ENCODE measurements at places on chromosomes 2 and 18.

DNA sequence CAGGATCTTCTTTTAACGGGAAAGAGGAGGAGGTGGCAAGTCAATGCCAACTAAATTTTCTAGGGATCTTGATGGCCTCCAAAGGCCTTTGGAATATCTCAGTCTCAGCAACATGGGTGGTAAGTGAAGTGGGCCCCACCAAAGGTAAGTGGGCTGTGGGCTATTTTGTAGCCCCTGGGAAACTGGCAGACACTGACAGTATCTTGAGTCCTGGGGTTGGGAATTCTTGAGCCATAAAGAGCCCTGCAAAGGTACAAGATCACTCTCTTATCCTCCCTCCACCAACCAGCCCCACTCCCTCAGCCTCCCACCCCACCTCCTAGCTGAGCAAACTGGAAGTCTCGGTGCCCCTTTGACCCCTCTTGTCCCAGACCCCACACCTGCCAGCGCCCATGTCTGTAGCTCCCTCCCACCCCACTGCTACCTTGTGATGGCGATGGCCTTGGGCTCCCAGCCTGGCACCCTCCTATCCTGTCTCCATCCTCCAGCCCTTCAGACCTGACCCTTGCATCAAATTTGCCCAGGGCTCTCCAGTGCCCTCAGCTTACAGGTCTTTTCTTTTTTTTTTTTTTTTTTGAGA is 8.5 kb downstream of the ATP6V1B1 start:
- DNase-seq = no peak

DNA sequence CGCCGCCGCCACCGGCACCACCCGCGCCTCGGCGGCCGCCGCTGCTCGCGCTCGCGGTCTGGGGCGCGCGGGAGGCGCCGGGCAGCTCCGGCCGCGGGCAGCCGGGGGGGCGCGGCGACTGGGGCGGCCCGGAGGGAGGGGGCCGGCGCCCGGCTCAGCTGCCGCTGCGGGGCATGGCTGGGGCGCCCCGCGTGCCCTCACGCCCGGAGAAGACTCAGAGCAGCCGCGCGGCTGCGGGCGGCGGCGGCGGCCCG is 295 bp downstream of the GAREM1 start:
- no peak for DNase-seq

- DNase-seq = peak; percentile 66
Observed at GRCh38 chr2:119218478-119219064, 5.1 kb upstream of the STEAP3 start.

DNA sequence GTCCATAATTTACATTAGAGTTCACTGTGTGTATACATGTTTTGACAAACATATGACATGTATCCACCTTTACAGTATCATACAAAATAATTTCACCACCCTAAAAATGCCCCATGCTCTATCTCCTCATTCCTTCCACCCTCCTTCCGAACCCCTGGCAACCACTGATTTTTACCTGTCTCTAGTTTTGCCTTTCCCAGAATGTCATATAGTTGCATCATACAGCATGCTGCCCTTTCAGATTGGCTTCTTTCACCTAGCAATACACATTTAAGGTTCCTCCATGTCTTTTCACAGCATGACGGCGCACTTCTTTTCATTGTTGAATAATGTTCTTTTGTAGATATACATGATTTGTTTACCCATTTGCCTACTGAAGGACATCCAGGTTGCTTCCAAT is 10.4 kb downstream of the LRPPRC start:
- no peak for DNase-seq

- no peak for DNase-seq
Observed at GRCh38 chr2:35873921-35874320, 481.7 kb upstream of the CRIM1 start.

GRCh38 chr18:9319333-9319732 is 15.2 kb upstream of the TWSG1 start:
- no peak for DNase-seq

DNA sequence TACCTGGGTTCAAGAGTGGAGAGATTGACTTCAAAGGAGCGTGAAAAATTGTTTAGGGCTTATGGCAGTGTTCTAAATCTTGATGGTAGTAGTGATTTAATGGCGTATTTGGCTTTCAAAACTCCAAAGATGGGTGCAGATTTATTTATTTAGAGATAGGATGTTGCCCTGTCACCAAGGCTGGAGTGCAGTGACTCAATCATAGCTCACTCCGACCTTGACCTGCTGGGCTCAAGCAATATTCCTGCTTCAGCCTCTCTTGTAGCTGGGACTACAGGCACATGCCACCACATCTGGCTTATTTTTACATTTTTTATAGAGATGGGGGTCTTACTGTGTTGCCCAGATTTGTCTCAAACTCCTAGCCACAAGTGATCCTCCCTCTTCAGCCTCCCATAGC is 52.5 kb downstream of the FAM117B start:
- no peak for DNase-seq

- DNase-seq = no peak
Observed at GRCh38 chr18:77127769-77128671, 4.6 kb downstream of the MBP start.

DNA sequence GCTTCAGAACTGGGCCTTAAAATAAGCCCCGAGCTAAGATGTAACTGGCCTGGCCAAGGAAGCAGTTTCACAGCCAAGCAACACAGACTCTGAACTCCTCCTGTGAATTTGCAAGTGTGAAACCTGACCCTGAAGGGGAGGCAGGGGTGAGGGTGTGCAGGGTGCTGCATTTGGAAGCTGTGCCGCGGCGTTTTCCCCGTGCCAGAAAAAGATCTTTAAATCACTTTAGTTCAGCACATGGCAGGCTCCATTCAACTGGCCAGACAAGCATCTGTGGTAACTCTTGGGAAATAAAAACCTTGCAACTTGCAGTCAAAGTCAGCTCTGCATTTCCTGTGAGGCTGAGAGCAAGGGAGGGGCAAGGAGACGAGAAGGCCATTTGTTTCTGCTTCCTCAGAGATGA is 209.3 kb upstream of the SOX11 start:
- no peak for DNase-seq

DNA sequence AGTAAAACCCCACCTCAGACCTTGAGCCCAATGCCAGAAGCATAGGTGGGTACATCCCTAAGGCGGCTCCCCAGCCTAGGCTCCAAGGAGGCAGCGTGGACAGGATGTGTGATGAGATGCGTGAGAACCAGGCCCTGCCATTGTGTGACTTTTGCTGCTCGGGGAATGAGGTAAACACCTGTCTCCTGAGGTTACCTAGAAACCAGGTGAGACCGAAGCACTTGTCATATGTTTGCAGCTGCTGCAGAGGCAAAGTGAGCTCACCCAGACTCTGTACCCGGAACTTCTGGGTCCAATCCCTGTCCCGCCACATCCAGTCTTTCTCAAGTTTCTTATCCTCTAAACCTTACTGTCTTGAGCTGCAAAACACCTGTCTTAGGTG is 3.4 kb downstream of the FBLN7 start:
- DNase-seq = peak; percentile 19

DNA sequence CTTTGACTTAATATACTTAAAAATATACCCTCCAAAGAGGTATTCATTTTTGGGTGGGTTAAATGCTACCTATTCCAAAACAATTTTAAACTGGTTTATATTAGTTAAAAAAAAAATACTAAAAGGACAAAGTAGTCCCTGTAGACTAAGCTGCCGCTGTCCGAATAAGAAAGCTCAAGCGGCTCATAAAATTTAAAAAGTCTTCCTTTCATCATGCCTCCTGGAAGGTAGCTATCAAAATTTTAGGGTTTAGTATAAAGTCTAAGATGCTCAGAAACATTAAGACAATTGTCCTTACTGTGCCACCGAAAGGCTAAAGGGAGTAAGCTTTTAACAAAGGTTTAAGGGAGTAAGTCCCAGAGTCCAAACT is 440 bp upstream of the UGGT1 start:
- no peak for DNase-seq

- no peak for DNase-seq
Observed at GRCh38 chr2:78035804-78036203, 513.6 kb upstream of the LRRTM4 start.

- no peak for DNase-seq
Observed at GRCh38 chr2:238525990-238526389, 99.3 kb downstream of the ASB1 start.

DNA sequence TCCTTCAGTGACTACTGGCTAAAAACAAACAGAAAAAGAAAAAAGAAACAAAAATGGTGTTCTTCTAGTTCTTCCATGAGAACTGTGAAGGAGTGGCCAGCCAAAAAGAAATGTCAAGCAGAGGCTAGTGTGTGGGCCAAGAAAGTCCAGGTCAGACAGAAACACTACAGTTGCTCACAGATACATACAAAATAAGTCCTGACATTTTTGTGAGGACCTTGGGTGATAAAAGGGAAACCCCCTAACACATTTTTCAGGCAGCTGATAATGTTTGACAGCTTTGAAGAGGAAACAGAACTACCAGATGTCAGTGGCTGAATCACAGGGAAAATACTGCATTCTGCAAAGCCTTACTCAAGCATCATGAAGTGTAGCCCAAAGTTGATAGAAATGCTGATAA is 28.1 kb downstream of the ARHGAP25 start:
- no peak for DNase-seq

DNA sequence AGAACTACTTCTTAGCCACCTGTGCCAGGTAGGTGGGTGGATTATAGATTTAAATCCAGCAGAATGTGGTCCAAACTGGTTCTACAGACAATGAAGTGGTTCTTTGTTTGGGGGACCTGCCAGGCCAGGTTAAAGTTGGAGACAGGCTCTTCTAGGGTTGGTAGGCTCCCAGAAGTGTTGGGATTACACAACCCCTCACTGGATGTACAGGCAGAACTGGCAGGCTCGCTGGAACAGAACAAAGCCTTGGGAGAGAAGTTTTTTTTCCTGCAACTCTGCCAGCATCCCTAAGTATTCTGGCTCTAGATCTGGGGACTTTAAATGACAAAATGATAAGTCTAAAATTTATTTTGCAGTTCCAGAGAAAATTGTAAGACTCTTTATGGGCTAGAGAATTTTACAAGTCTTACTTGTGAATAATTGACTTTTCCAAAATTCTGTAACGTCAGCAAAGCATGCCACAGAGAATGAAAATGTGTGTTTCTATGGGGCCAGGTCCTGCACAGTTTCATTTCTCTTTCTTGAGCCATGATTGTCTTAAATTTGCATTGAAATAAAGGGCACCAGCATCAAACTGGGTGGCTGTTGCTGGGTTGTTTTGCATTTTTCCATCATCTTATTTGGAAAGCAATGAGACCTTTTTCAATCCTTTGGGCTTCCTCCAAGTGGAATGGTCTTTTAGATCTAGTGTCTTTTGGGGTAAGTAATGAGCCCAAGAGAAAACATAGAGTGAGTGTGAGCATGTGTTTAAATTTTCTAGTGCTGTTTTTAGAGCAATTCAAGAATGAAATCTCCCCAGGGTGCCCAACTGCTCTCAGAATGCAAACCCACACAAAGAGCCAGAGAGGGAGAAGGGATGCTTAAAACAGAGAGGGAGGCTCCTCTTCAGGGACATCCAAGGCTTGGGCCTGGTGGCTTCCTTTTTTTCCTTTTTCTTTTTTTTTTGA is 32.4 kb upstream of the ATL2 start:
- no peak for DNase-seq

DNA sequence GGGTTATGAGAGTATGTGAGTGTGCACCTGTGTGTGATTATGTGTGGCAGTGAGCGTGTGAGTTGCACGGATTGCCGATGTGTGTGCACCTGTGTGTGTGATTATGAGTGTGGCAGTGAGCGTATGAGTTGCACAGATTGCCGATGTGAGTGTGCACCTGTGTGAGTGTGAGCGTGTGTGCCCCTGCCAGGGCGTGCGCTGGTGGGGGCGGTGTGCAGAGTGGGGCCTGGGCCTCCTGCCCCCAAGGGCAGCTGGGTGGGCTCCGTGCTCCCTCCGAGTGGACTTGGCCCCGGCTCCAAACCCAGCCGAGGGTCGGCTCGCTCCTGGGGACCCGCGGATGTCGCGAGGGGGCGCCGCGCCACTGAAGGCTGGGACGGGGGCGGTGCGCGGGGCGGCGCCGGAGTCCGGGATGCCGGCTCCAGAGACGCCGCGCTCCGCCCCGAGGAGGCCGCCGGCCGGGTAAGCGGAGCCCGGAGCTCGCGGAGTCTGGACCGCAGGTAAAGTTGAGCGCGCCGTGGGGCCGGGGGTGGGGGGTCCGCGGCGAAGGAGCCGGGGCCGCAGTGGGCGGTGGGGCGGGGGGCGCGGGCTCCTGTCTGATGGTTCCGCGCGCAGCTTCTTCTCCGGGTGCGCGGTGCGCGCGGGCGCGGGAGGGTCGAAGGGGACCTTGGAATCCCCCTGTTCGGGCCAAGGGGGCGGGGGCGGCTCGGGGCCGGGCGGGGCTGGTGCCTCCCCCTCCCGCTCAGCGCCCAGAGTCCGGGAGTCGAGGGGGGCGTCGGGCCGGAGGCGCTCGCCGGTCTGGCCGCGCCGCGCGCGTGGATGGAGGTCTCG is at the start of gene KCNG2:
Gene KCNG2 (plus strand): TSS at position 421 of the 828 bp plus-strand sequence. CDS start 65,730 bp downstream, outside the sequence.
- no peak for DNase-seq

DNA sequence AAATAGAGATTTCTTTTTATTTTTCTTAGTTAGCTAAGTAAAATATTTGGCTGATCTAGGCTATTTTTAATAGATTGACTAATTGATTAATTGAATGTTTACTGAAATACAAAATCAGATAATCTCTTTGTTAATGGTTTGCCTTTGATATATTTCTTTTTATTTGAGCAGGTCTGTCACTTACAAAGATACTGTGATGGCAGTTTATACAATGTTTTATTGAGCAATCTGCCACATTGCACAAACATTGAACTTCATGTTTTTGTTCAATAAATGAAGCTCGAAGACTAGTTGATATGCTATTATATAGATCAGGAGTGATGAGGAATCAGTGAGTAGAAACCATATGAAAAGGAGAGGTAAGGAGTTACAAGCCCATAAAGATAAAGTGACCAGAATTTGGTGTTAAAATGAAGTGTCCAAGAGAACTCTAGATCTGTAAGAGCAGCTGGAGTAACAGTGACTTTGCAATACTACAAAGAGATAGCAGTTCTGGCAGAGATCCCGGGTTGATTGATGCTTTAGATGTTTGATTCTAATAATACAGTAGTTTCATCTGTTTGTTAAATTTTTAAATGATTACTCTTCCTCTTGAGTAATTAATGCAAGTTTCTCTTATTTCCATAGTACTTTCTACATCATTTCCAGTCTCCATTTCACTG is 574.2 kb downstream of the CCDC85A start:
- DNase-seq = no peak

DNA sequence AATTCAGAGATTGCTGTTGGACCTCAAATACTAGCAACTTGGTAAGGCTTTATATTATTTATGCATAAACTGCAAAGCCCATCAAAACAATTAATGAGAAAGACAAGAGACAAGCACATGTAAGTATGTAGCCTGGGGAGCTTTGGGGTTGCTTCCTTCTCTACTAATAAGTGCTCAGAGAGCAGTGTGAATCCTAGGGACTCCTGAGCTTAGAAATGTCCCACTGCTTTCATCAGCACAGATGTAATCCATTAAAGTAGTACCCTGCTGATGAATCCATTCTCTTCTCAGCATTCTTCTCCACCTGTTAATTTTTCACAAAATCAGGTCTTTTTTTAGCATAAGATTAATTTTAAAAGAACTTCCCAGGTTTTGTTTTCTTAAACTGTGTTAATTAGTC is 485.6 kb downstream of the PTH2R start:
- DNase-seq = no peak

- DNase-seq = no peak
Observed at GRCh38 chr18:6352275-6352674, 62.4 kb downstream of the L3MBTL4 start.

- no peak for DNase-seq
Observed at GRCh38 chr18:10833656-10834055, 307.8 kb downstream of the NAPG start.

Data from NCI-H1417 treated with DMSO at 0.1 percent for 48 hours (cell line).